ENCODE measurements at places on chromosomes 11 and 22. TPM values are rescaled to one million over a fixed set of nuclear protein-coding genes. Genes with fewer than 3 reads are reported as not detected.

Gene CPSF7
- total RNA-seq: 29.7 TPM

Gene MAPK8IP1
- total RNA-seq: 5.2 TPM

Gene OR52E8
- not detected for total RNA-seq

Gene ADAMTS15
- total RNA-seq: 10.1 TPM

Gene ASCL2
- 5.6 TPM for total RNA-seq

Gene MS4A12
- not detected for total RNA-seq

DNA sequence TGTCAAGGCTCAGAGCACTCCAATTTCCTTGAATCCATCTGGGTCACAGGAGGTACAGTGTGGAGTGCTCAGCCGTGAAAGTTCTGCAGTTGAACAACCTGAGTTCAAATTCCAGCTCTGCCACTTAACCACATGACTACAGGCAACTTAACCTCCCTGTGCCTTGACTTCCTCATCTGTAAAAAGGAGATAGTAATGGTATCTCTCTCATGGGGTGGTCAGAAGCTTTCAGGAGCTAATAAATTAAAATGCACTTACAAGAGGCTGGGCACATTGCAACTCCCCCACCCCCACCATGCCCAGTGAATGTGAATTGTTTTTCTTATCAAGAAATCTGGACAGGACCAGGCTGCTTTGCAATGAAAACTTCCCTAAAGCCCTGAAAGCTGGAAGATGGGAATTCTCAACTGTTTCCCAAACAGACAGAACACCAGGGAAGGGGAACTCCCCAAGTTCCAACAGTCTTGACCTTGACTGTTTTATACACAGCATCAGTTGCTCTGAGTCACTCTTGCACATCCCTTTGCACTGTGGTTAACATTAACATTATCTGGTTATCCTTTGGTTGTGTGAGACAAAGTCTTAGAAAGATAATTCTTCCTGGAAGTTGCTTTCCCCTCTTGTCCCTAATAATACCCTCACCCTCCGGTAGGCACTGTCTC lies 137.0 kb downstream of the SLC1A2 start:
- peak; percentile 26 for DNase-seq

DNA sequence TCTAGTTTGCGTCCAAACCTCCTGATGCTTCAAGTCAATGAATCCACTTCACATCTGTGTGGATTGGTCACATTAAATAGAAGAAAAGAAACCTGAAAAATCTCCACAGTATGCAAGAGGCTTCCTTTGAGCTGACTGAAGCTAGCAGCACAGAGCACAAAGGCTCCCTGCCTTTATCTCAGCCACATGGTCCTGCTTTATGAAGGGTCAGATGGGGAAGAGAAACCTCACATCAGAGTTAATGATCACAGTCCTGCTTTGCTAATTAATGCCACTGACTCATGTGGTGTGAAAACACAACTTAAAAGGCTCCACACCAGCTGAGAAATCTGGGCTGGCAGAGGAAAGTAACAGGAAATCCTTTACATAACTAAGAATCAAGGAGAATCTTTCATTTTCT lies 1291.0 kb downstream of the LRRC4C start:
- DNase-seq: no peak

DNA sequence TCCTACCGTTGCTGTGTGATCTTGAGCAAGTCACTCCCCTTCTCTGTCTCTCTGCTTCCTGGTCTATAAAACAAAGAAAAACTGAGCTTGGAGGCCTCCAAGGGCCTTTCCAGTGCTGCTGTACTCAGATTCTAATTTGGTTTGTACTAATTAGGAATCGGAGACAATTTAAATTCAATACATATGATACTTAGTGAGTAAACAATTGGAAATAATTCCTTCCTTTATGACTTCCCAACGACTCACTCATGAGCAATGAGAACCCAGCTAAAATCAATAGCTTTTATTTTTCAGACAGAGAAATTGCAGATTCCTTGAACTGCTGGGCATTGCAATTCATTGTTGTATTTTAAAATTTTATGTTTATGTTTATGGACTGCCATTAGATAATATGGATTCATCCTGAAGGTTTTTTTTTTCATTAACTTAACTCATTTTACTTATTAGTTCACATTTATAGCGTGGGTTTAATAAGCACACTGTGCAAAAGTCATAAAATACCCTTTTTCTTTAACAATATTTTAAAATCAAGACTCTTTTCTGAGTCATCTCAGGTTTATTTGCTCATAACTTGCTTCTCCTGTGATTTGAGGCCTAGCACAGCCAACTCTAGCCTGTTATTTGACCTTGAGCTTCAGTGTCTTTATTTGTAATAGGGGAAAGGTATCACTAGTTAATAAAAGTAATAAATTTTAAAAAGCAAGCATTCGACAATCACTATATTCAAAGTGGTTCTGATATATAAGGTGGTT lies 95.8 kb downstream of the TP53I11 start:
- no peak for DNase-seq

DNA sequence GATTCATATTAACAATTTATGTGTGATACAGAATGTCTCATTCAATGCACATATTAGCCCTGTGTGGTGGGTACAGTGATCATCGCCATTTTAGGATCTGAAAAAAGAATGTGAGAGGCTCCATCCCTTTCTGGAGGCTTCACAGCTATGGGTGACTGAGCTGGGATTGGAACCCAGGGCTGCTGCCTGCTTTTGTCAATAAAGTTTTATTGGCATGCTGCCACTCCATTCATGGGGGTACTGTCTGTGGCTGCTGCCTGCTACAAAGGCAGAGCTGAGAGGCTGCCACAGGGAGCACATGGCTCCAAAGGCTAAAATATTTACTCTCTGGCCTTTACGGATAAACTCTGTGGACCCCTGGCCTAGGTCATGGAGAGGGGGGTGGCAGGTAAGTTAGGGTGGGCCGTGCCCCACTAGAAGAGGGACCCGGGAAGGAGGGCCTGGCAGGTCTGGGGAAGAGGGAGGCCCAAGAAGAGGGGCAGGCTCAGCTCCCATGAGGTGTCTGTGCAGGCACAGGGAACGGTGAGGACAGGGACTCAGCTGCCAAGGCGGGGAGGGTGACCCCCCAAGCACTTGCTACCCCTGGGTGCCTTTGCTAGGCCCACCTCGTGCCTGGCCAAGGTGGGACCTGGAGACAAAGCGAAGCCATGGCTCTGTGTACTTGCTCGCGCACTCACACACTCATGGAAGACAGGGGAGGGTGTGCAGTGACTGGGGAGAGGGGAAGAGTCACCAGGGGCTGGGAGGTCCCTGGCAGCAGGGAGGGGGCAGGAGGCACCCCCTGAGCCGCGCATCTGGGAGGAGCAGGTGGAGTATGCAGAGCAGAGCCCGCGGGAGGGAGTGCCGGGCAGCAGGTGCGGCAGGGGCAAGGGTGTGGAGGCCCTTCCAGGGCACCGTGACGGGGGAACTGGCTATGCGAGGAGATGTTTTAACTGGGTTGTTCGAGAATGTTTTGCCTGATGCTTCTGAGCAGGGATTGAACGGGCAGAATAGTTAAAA lies 335.3 kb downstream of the CTTN start:
- DNase-seq: no peak

DNA sequence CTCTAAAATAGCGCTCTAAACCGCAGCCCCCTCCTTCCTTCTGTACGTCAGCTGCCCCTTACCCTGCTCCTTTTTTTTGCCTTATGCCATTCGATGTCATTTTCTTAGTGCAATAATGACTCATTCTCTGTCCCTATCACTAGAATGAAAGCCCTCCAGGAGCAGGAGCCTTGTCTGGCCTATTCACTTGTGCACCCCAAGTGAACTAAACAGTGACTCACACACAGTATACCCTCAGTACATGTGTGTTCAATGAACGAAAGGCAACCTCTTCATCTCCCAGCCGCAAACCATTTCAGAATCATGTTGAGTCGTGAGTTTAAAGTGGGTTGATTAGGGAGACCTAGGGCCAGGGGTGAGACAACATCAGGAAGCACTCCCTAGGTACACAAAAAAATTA lies 50.7 kb upstream of the SPATA19 start:
- DNase-seq: no peak

DNA sequence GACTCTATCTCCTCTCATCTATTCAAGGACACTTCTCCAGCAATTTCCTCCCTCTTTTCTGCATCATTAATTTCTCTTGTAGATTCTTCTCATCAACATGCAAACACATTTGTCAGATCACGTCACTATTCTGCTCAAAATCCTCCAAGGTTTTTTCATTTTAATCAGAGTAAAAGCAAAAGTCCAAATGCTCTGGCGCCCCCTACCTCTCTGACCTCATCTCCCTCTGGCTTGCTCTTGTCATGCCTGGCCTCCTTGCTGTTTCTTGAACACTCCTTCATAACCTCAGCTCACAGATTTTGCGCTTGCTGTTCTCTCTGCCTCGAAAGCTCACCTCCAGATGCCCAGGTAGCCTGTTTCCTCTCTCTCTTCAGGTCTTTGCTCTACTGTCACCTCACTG lies 22.4 kb downstream of the RTCB start:
- DNase-seq: peak; percentile 42

GRCh38 chr22:30887453-30887852 lies 81.1 kb downstream of the MORC2 start:
- DNase-seq: no peak

DNA sequence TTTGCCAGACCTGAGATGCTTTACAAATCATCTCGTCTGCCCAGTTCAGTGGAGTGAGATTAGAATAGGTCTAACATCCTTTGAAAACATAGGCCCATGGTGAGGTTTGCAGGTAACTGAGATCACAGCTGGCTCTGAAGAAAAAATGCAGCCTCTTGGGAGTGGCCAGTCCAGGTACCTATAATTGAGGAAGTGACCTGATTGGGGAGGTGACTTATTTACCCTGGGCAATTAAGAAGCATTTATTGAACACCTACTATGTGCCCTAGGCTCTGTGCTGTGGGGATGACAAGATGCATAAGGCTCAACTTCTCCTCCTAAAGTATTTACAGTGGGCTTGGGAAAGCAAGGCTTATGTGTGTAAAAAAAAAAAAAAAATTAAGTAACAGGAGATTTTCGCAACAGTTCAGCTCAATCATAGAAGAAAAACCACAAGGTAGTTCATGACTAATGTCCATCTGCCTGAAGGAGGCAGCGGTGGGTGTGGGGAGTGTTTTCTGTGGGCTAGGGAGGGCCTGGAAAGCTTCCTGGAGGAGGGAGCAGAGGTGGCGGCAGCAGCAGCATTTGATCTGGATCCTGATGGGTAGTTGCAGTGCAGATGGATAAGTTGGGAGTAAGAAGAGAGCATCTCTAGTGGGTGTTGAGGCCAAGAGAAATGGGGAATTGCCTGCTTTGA lies 16.1 kb downstream of the MICAL2 start:
- DNase-seq: peak; percentile 62

GRCh38 chr11:122808478-122808869 lies 29.8 kb upstream of the CRTAM start:
- no peak for DNase-seq

DNA sequence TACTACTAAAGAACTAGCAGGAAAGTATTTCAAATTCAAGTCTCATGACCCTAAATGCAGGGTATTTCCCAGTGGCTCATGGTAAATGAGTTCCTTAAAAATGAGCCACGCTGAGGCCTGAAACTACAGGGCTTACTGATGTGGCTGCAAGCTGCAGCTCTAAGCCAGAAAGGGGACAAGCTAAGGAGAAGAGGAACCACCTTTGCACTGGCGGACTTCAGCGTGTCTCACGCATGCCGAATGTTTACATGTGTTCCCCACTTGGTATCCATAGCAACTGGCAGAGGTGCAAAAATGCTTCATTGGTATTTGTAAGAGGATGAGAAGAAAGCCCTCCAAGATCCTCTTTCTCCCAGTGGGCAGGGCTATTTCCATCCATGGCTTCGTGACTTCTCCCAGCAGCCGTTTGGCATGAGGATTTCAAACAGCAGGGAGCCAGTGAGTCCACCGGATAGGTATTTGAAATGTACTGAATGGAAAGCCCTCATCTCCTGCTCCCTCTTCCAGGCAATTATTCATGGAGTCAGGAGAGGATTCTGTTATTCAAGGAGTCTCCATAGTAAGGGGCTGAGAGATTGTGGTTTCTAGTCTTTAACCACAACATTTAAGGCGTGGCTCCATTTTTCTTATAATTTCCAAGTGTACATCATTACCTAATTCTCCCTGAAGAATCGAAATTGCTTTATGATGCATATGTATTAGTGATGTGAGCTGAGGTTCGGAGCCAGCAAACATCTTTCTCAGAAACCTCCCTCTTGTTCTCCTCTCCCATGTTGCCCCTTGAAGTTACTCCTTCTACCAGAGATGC lies 55.3 kb upstream of the CD44 start:
- peak; percentile 60 for DNase-seq

DNA sequence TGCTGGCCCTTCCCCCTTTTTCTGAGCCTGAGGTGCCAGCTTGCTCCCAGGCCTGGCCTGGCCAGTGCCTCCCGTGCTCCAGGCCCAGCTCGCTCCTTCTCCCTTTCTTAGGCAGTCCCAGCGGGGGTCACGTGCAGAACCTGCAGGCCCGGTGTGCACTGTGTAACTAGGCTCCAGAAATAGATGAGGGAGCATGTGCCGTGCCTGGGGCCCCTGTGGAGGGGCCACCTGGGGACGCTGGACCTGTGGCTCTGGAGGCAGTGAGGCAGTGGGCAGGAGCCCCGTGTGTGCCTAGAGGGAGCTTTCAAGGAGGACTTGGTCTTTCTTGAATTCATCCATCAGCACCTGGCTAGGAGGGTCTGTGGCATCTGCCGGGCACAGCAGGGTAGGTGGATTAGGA lies 11.5 kb downstream of the PTDSS2 start:
- DNase-seq: no peak

GRCh38 chr11:78647266-78647915 lies 72.7 kb upstream of the NARS2 start:
- DNase-seq: no peak

- no peak for DNase-seq
Measured at GRCh38 chr11:84899134-84899533, 728.0 kb downstream of the DLG2 start.

DNA sequence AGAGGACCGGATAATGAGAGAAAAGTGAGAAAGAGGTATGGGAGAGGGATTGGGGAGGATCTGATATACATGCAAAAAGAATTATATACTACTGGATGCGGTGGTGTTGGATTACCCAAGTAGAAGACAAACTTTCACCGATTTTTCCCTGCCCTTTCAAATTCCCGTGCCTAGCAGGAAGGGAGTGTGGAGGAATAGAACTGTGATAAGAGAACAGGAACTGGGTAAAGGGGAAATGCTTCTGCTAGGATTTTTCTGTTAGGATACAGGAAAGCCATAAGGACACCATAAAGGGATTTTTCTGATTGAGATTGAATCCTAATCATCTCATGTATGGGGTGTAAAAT lies 480 bp upstream of the MTMR2 start:
- peak; percentile 54 for DNase-seq

All from hepatocyte (in vitro differentiated cells).